Stomach (tissue), 19 donors: ENCODE measurements at places on chromosomes 4 and X. TPM values are rescaled to one million over a fixed set of nuclear protein-coding genes. Genes with fewer than 3 reads are reported as not detected.
A peak's percentile ranks its signal among the peaks of the same experiment; 100 is the strongest.

The GASK1B gene
- 19.3 TPM for total RNA-seq

The OSTC gene
- 12.3 TPM for total RNA-seq

The PACRGL gene
- total RNA-seq = 34.2 TPM

The AADAT gene
- 8.8 TPM for total RNA-seq

The TMEM150C gene
- total RNA-seq = 6.7 TPM

The PITX2 gene
- total RNA-seq = not detected

The SPINK2 gene
- total RNA-seq = not detected

The GATA1 gene
- not detected for total RNA-seq

The AKAP14 gene
- not detected for total RNA-seq

DNA sequence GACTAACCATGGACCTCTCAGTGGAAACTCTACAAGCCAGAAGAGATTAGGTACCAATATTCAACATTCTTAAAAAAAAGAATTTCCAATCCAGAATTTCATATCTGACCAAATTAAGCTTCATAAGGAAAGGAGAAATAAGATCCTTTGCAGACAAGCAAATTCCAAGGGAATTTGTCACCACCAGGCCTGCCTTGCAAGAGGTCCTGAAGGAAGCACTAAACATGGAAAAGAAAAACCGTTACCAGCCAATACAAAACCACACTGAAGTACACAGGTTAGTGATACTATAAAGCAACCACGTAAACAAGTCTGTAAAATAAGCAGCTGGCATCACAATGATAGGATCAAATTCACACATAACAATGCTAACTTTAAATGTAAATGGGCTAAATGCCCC is 156.6 kb downstream of the FAM13A start:
- no peak for DNase-seq

DNA sequence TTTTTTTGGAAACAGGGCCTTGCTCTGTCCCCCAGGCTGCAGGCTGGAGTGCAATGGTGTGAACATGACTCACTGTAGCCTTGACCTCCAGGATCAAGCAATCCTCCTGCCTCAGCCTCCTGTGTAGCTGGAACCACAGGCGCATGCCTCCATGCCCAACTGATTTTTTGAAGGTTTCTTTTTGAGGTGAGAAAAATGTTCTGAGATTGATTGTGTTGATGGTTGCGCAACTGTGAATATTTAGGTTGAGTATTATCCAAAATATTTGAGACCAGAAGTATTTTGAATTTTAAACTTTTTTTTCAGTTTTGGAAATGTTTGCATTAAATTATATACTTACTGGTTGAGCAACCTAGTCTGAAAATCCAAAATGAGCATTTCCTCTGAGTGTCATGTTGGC is 2.6 kb upstream of the CCNI start:
- no peak for DNase-seq

DNA sequence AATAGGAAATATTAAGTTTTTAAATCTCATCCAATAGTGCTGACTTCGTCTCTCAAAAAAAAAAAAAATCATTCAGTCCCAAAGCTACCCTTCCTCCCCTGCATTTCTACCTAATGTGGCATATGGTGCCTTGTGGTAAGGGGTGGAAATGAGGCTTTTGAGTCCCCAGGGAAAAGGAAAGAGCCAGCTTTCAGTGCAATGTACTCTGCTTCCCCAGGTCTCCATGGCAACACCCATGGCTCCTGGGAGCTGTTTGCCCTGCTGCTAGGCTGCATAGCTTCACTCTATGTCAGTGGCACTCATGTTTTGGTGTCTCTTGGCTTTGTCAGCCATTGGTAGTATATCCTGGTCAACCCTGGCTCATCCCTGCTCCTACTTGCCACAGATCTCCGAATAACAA is 175.9 kb downstream of the SLC39A8 start:
- DNase-seq = peak; percentile 37

- DNase-seq = no peak
Observed at GRCh38 chr4:186404562-186405134, 138.7 kb downstream of the F11 start.

DNA sequence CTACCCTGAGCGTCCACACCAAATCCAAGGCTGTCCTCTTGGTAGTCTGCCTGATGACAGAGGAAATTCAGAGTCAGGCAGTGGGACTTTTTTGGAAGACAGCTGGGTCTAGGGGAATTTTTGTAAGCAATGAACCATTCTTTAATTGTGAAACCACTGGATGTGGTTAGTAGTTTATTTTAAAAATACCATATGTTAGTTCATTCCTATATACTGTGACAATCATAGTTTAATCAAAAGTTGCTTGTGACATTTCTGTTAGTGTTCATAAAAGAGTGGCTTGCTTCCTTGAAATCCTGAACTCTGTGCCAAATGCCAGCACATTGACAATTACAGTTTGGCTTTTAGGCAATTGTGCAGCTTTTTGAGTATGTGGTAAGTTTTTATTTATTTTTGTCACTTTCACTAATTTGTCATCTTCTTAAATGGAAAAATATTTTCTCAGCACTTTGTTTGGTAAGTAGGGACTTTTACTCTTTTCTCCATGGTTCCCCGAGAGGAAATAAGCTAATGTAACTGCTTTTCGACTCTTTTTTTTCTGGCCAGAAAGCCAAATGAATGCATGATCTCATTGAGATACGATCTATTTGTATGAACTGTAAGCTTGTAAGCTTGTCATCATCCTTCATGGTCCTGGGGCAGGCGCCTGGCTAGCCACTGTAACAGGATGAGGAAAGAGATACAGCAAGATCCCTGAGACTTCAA is 72.6 kb upstream of the SLC4A4 start:
- no peak for DNase-seq

DNA sequence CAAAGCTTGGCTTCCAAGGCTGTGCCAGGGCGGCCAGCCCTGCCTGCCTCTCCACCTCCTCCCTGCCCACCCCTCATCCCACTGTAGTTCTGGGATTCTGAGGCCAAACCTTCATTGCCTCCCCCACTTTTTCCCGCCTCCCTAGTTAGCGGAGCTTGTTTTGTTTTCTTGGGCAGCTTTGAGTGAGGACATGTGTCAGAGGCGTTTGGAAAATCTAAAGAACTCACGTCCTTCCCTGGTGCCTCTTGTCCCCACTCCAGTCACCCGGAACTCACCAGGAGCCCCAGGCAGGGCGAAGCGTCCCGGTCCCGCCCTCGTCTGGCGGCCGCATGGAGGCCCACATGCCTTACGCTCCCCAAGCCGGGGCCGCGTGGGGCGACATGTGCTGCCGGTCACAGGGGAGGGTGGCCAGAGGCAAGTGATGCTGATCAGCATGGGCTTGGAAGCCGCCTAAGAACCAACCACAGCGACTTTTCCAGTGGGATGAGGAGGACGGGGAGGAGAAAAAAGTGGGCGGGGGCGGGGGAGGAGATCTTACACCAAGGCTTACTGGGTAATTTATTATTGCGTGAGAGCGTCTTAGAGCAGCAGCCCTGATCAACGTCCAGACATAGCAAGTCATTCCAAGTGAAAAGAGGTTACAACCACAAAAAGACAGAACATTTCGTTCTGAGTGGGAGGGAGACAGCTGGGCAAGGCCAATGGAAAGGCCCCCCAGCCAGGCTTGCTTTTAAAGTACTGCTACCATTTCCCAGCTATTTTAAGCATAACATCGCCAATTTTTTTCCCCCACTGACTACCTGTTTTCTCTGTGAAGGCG is 48.5 kb downstream of the PRPS1 start:
- DNase-seq = peak; percentile 82

GRCh38 chr4:180792541-180792940 is 1450.7 kb upstream of the TENM3 start:
- DNase-seq = no peak

- peak; percentile 51 for DNase-seq
Observed at GRCh38 chrX:68658530-68658929, 11.1 kb downstream of the STARD8 start.

GRCh38 chrX:68632491-68632890 is 15.0 kb upstream of the STARD8 start:
- no peak for DNase-seq

- DNase-seq = no peak
Observed at GRCh38 chr4:181677201-181677600, 566.0 kb upstream of the TENM3 start.

- no peak for DNase-seq
Observed at GRCh38 chrX:116198810-116199209, 28.3 kb downstream of the AGTR2 start.

- no peak for DNase-seq
Observed at GRCh38 chr4:16684935-16685334, 213.5 kb downstream of the LDB2 start.

- no peak for DNase-seq
Observed at GRCh38 chr4:3823496-3824341, 57.5 kb downstream of the ADRA2C start.

DNA sequence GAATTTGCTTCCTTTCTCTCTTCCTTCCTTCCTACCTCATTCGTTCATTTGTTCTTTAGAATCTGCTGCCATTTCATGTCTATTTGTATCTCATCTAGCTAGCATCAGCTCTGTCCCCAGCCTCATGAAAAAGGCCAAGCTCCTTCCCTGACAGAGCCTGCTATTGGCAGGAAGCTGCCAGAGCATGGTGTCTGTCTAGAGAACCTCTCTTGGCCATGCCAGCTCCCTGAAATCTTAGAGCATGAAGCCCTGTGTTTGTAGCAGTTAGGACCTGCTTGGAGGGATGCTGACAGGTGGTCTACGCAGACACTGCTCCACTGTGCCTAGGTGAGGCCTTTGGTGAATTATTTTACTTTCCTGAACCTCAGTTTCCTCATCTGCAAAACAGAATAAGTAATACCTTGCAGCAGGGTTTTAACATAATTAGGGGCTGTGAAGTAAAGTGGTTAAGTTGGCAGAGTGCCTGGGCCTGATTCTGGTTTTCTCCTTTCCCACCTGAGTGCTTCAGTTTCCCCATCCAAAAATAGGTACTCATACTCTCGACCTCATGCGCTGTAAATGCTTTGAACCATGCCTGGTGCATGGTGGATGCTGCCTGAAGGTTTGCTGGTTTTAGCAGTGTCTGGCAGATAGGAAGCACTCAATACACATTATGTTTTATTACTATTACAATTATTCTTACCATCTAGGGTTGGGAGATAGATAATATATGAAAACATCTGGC is 4.7 kb downstream of the PTTG2 start:
- DNase-seq = no peak

- no peak for DNase-seq
Observed at GRCh38 chr4:38411092-38411491, 252.9 kb upstream of the KLF3 start.

- DNase-seq = no peak
Observed at GRCh38 chr4:108360754-108361445, 192.2 kb upstream of the LEF1 start.
